AG09309 (cell line): ENCODE measurements at places on chromosomes 6 and 20.
A peak's percentile ranks its signal among the peaks of the same experiment; 100 is the strongest.

GRCh38 chr6:133834472-133835170 is 54.3 kb upstream of the TCF21 start:
- DNase-seq: no peak

DNA sequence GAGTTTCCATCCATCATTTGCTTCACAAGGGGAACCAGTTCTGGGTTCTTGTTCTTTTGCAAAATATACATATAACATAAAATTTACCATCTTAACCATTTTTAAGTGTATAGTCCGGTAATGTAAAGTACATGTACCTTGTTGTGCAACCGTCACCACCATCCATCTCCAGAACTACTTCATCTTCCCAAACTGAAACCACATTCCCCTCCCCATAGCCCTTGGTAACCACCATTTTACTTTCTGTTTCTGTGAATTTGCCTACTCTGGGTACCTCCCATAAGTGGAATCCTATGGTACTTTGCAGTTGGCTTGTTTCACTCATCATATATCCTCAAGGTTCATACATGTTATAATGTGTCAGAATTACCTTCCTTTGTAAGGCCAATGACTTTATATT is 70.3 kb upstream of the DSP start:
- no peak for DNase-seq

GRCh38 chr6:150349546-150349945 is 19.3 kb upstream of the IYD start:
- DNase-seq: no peak

DNA sequence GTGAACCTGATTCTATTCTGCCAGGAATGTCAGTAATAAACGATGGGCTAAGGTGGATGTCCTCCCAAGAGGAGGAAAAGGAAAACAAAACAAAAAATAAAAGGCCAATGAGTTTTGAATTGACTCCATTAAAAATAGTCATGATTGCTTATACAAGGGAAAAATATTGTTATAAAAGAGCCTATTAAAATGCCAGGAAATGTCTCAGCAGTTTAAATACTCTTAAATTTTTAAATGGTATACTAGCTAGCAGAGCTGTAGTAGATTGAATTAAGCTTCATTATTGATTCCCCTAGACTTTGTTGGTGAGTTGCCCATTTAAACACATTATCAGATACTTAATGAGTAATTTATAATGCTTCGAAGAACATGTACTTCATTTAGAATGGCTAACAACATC is 990.9 kb upstream of the GJE1 start:
- DNase-seq: no peak

- DNase-seq: no peak
These were observed 36.5 kb downstream of the ZBTB46 start for GRCh38 chr20:63794614-63795013.

DNA sequence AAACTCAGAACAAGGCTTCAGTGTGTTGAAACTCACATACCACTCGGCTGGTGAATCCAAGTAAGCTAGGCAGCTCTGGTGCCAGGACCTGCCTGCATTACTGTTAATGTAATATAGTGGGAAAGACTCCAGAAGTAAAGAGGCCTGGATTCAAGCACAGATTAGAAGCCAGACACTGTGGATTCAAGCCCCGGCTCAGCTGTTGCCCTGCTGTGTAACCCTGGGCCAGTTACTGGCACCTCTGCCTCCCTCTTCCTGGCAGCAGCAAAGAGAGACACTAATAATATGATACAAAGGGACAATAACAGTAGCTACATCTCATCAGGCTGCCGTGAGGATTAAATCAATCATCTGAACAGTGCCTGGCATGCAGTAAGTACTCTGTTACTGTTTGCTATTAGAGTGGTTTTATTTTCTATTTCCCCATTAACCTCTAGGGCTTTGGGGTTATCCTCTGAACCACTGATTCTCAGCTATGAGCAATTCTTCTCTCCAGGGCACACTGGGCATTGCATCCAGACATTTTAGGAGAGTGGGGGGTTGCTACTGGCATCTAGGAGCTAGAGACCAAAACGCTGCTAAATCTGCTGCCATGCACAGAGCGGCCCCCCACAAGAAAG is 92.9 kb downstream of the ZMYND8 start:
- DNase-seq: no peak

- DNase-seq: no peak
These were observed 114.5 kb downstream of the SLC16A10 start for GRCh38 chr6:111201764-111202163.

DNA sequence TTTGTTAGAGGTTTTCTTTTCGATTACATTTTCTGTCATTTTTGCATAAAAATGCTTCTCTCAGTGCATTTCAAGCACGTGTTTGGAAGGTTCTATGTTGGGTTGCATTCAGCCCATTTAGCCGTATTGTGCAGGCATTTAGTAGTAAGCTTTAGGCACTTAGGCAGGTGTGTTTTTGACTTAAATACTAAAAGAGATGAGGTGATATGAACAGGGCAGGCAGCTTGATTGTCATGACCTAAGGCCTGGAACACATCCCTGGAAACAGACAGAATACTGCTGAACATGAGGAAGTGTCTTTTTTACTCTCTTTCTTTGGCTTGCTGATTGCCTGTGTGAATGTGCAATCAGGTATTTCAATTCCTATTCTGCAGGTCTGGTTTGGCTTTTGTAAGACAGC is 610.5 kb upstream of the MAN1A1 start:
- DNase-seq: no peak

GRCh38 chr6:16139556-16139955 is 10.7 kb downstream of the MYLIP start:
- DNase-seq: no peak

GRCh38 chr20:571754-572441 is 28.3 kb upstream of the CSNK2A1 start:
- DNase-seq: no peak

- DNase-seq: no peak
These were observed 586.2 kb downstream of the PHF3 start for GRCh38 chr6:64221776-64222175.

DNA sequence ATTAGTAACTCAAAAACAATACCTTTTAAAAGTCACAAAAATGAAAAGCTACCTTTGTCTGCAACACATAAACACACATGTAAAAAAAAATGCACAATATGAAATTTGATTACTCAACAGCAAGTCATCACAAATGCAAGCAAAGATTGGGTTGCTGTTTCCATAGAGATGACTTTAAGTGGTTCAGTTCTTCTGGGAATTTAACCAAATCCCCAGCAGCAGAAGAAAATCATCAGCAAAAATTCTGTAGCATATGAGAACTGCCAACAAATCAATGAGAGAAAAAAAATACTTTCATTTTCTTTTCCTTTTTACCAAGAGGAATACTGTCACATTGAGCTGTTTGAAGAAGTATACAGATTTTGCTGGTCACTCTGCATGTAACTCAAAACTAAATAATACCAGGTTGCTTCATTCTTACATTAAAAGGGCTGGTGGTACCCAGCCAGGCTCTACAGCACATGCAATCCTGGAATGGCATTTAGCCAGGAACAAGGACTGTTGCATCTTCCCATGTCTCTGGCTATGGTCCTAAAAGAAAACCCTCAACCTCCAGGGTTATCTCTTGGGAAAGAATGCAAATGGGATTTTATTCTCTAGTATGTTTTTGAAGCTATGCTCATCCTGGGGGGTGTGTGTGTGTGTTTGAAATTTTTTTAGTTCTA is 158.3 kb downstream of the OPRM1 start:
- DNase-seq: peak; percentile 38

GRCh38 chr6:11625302-11625701 is 87.8 kb downstream of the TMEM170B start:
- DNase-seq: no peak

DNA sequence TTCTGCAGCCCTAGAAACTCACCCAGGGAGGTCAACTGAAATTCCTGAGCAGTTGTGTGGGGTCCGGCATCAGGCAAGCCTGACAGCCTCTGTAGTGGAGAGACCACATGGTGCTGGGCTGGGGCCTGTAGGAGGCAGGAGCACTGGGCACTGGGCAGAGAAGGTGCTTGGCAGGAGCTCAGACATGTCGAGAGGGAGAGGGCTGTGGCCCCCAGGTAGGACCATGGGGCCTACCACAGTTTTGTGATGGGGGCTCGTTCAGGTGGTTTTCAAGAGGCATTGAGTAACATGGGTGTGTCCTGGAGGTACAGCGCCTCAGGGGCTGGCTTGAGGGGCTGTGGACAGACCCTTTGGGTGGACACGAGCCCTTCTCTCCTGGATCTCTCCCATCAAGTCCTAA is 15.9 kb downstream of the SLC22A23 start:
- no peak for DNase-seq

- DNase-seq: peak; percentile 46
These were observed 71.1 kb upstream of the THEMIS start for GRCh38 chr6:127971945-127972391.

GRCh38 chr6:2497922-2498623 is 252.6 kb downstream of the MYLK4 start:
- no peak for DNase-seq

DNA sequence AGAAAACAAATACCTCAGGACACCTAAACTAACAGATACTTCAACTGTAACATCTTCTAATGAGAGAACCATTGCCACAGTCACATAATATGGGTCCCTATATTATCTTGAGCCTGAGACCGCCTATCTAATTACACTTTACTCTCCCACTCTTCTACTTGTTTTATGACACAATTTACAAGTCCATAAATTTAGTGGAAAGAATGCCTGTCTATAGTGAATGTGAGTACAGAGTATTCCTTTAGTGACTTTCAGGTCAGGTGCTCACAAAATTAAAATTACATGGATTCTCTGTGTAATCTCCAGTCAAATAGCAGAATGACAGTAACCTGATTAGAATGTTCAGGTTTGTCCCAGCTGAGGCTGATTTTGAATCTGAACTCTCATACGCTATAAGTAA is 624.1 kb downstream of the PKHD1 start:
- no peak for DNase-seq

DNA sequence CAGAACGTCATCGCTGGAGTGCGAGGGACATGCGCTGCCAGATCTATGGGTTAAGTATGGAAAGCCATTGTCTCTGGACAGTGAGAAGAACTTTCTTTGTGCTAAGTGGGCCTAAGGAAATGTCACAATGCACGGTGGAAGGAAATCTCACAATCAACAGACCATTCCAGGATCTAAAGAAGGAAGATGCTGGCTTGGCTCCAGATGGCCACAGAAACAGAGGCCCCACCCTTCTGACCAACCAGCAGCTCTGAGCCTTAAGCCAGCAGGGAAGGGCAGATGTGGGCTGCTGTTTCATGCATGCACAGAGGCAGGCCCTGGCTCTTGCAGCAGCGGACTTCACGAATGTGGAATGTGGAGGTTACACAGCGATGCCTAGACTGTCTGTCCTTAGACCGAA is 156.3 kb downstream of the SOBP start:
- no peak for DNase-seq

DNA sequence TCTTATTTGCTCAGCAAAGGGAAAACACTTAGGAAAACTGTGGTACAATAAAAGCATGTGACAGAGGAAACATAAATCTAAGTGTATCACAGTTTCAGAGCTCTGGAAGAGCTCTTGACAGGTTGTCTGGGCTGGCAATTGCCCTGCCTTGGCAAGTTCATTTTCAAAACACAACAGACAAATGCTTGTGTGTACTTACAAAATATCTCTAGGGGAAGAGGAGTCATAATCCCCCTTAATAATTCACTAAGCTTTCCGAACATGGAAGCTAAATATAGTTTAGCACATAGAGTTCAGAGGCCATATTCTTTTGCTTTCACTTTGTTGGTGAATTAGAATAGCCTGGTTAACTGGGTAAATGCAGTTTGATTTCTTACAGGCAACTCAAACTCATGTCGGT is 211.6 kb upstream of the THEMIS start:
- DNase-seq: no peak

GRCh38 chr20:22921595-22922421 is 113.3 kb upstream of the SSTR4 start:
- DNase-seq: peak; percentile 65

DNA sequence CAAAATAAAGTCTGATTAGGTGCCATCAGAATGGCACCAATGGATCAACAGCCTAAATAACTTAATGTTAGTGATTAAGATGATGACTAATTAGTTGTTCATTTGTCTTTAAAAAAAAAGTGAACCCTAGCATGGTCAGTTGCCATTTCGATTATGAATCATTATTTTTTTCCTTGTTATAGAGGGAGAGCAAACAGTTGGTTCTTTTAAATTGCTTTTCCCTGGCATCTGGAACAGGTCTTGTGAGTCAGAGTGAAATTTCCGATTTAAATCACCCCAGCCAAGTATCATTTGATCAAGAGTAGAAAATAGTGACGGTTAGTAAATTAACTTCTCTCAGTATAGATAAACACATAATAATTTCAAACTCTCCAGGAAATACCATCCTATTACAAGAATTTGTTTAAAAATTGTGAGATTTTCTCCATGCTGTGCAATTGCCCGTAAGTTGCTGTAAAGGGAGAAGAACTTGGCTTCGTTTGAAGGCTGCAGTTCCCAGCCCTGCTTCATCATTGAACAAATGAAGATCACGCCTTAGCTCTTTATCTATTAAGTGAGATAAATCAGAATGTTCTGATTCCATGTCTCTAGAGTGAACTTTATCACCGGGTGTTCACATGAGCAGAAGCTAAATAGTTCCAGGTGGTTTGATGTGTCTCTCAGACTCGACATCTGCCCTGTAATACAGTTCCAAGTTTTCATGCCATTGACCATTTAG is 741.3 kb downstream of the DOK5 start:
- no peak for DNase-seq

- DNase-seq: no peak
These were observed 895.2 kb upstream of the CITED2 start for GRCh38 chr6:140269591-140270165.

GRCh38 chr6:10268611-10269310 is 146.1 kb downstream of the TFAP2A start:
- no peak for DNase-seq

DNA sequence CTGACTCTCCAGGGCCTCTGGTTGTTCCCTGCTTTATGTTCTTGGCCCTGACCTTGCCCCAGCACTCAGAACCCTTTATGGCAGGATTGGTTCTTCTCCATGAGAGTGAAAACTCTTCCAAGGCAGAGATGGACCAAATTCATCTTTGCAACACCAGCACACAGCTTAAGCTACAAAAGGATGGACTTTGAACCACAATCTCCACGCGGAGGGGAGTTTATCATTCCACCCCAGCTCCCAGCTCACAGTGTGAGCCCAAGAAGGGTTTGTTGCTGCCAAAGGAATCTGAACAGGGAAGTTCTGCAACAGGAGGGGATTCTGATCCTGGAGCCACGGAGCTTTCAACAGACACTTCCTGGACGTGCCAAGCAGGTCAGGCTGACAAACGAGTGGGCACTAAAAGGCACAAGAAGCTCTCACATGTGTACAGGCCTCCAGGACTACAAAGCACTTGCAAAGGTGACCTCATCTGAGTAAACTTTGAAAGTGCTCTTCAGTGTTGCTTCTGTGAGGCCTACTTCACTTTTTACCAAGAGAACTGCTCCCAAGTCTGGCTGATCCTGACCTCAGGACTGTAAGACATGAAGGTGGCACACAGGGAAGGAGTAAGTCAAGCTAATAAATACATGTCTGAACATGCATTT is 8.9 kb downstream of the FITM2 start:
- no peak for DNase-seq

DNA sequence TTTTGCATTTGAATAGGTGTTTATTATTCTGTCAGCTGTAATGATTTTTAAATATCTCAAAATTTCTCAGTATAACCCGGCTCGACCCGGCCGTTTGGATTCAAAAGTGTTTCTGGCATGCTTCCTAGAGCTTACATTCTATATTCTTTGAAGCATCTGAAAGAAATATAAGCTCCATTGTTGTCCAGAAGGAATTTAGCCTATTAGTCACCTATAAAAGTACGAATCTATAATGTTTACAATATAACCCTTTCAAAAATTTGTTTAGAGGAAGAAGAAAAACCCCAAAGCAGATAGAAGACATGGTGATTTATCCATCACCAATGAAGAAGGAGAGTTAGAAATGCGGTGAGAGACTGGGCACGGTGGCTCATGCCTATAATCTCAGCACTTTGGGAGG is 22.3 kb upstream of the HECA start:
- DNase-seq: no peak

- DNase-seq: no peak
These were observed 158.7 kb downstream of the SOX4 start for GRCh38 chr6:21752054-21752811.
